ENCODE measurements at places on chromosomes 7 and 10. TPM values are rescaled to one million over a fixed set of nuclear protein-coding genes. Genes with fewer than 3 reads are reported as not detected.

GARIN1A gene
- total RNA-seq = 0.82 TPM

DNA sequence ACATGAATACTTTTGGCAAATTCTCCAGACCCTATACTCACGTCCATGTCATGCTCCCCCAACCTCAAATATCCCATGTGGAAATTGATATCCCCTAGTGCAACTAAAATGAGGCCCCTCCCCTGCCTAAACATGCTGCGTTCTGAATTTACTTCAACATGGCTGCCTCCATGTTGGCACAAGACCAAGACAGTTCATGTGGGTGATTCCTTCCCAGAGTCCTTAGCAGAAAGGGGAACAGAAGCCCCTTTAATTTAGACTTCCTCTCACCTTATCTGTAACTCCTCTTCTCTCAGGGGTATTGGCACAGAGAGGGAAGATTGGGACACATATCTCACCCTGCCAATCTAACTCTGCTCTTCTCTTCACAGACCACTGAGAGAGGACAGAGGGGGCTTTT, 24.5 kb upstream of the SLC26A3 start:
- no peak overlapping the region for H3K4me3 ChIP-seq
- no peak overlapping the region for H3K27ac ChIP-seq
- no peaks in the 10 kb centered on the region for H3K4me1 ChIP-seq
- no peak for DNase-seq

GRCh38 chr10:29171717-29172116, 117.2 kb upstream of the LYZL1 start:
- no peaks in the 10 kb centered on the region for H3K27me3 ChIP-seq
- no peak for DNase-seq
- H3K4me3 ChIP-seq = no peak overlapping the region
- H3K36me3 ChIP-seq = no peaks in the 10 kb centered on the region
- H3K4me1 ChIP-seq = no peaks in the 10 kb centered on the region

GRCh38 chr10:81871558-81871957, 3.4 kb upstream of the NRG3 start:
- H3K27me3 ChIP-seq = peaks cover 44% of the 10 kb centered on the region
- H3K36me3 ChIP-seq = no peaks in the 10 kb centered on the region
- peaks cover 3% of the 10 kb centered on the region for H3K4me1 ChIP-seq
- no peak overlapping the region for H3K27ac ChIP-seq

GRCh38 chr10:90911133-90912051, 9.5 kb downstream of the ANKRD1 start:
- H3K4me3 ChIP-seq = no peak overlapping the region
- no peaks in the 10 kb centered on the region for H3K4me1 ChIP-seq
- H3K27me3 ChIP-seq = no peaks in the 10 kb centered on the region
- H3K27ac ChIP-seq = peak overlapping the region; percentile 48

Measured in psoas muscle (tissue), 8 donors.